Activated naive CD8-positive, alpha-beta T cell treated with anti-CD3 and anti-CD28 coated beads for 36 hours (primary cell): ENCODE measurements at places on chromosomes 7 and 10.

DNA sequence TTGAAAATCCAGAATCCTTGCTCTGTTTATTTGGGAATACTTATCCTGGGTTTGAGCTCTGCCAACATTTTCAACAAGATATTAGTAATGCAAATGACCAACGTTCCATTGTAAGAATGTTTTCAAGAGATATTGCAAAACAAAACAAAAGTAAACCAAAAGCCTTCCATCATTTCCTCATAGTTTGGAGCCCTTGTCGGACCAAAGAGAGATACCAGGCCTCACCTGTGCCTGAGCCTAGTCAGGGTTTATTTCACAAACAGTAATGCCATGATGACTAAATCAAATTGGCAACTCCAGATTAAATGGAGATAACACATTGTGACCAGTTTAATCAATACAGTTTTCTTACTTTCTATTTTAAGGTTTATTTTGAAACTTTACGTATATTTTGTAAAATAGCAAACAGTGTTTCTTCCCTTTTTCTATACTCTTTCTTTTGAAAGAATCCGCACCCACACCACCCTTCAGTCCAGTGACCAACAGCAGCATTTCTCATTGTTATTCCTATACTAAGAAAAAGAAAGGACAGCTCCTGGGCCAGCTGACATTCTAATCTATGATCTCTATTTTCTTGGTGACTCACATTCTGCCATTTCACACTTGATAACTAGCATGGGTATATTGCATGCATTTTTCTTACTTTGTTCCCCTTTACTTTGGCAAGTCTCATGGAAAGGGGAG, 168.5 kb upstream of the MEOX2 start:
- DNase-seq = no peak

DNA sequence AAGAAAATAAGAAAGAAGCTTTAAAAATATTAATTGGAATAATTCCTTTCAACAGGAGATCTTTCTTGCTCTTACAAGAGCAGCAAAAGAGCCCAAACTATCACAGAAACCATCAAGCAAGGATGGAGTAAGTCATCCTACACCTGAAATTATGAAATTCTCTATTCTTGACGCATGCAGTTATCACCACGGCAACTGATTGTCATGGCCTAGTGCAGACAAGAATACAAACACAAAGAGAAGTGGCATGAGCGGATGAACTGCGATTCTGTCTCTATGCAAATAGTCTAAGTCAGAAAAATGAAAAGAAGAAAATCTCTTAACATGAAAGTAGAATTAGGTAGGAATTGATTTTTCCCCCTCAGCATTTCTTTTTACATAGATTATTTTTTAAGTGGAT, 54.8 kb upstream of the SLC35B4 start:
- no peak for DNase-seq

GRCh38 chr10:110636932-110637557, 7.1 kb upstream of the RBM20 start:
- no peak for DNase-seq

DNA sequence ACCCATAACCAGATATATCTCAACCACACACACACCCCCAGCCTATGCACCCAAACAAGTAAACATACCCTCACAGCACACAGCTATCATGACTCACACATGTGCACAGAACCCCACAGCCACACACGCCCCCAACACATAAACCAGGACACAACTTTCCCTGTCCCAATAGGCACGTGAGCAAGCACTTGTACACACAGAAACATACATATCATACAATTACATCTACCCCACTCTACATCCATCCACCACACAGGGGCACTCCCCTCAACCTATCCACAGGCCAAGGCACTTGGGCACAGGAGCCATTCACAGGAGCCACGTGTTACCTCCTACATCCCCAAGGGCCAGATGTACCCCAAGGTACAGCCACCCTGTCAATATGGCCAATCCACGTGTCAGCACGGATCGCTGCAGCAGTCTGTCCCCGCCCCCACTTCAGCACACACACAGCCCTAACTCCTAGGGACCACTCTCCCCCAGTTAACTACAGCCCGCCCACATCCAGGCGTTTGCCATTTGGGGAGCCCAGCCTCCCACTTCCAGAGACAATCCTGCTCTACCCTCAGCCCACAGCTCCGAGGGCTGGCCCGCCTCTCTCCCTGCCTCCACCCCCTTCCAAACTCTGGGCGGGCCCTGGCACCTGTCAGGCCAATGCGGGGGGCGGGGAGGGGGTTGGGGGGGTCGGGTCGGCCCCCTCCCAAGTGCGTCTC, 163.5 kb downstream of the SH3PXD2A start:
- DNase-seq = no peak

DNA sequence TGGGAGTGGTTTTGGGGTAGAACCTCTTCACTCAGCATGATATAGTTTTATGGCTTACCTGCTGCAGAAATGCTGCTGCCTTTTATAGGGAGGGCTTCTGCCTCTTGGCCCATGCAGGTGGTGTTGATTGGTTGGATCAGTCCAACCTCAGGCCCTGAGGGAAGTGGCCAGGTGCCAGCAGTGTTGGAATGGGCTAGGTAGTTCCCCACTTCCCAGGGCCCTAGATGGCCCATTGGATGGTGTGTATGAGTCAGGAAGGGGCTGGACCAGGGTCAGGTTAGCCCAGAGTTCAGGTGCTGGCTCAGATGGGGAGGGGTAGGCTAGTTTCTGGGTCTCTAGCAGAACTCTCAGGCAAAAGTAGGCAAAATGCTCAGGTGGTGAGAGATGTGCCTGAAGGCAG, 455.5 kb downstream of the CCSER2 start:
- no peak for DNase-seq

DNA sequence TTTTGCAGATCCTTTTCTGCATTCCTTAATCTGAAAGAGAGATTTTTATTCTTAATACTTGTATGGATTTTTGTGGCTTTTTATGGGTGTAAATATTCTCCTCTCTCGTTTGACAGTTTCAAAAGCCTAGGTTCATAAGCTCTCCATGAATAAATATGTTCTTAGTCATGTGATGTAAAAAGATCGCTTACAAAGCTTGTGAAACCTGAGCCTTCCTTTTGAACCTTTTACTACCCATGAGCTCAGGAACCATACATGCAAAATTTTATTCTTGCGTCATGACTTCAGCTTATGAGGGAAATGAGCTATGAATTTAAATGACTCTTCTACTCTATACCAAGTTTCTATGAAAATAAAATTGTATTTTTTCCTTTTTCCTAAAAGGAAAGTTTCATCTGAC, 98.7 kb downstream of the POLL start:
- no peak for DNase-seq

GRCh38 chr10:34237898-34238455, 577.1 kb downstream of the PARD3 start:
- DNase-seq = no peak

- DNase-seq = no peak
Observed at GRCh38 chr10:78954689-78955088, 114.1 kb upstream of the ZMIZ1 start.

DNA sequence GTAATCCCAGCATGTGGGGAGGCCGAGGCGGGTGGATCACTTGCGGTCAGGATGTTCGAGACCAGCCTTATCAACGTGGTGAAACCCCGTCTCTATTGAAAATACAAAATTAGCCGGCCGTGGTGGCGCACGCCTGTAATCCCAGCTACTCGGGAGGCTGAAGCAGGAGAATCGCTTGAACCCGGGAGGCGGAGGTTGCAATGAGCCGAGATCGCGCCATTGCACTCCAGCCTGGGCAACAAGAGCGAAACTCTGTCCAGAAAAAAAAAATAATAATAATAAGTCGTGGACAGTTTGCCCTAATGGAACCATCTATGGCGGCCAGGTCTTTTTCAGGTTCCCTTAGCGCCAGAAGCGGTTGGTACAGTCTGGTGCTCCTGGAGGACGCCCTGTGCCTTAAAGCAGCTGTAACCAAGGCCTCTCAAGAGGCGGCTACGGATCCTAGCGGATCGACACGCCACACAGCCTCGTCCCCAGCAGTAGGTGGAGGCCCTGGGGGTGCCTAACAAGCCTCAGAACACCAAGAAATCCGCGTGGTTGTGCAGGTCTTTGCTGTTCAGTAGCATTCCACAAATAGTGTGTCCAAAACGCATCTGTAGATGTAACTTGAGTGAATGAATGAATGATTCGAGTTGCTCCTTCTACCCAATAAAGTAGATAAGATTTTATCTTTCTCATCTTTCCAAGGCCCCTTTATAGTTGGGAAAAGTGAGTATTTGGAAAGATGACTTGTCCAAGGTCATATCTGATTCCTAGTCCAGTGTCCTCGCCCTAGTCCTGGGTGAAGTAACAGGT, 982 bp downstream of the PGAM1 start:
- no peak for DNase-seq

DNA sequence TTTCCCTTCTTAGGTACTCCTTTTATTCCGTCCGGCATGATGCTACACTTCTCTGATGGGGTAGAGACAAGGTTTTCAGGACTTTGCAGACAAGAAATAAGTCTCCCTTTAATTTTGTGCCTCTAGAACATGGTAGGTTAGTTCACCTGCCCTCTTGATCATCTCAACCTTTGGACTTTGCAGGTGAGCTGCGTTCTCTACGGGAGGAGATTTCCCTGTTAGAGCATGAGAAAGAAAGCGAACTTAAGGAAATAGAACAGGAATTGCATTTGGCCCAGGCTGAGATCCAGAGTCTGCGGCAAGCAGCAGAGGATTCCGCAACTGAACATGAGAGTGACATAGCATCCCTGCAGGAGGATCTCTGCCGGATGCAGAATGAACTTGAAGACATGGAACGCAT, 9.2 kb downstream of the CCDC136 start:
- no peak for DNase-seq

- no peak for DNase-seq
Observed at GRCh38 chr10:70505908-70506307, 27.3 kb downstream of the PALD1 start.

- no peak for DNase-seq
Observed at GRCh38 chr7:41268878-41269277, 434.0 kb downstream of the INHBA start.

GRCh38 chr7:101729241-101729883, 88.1 kb upstream of the CUX1 start:
- no peak for DNase-seq

DNA sequence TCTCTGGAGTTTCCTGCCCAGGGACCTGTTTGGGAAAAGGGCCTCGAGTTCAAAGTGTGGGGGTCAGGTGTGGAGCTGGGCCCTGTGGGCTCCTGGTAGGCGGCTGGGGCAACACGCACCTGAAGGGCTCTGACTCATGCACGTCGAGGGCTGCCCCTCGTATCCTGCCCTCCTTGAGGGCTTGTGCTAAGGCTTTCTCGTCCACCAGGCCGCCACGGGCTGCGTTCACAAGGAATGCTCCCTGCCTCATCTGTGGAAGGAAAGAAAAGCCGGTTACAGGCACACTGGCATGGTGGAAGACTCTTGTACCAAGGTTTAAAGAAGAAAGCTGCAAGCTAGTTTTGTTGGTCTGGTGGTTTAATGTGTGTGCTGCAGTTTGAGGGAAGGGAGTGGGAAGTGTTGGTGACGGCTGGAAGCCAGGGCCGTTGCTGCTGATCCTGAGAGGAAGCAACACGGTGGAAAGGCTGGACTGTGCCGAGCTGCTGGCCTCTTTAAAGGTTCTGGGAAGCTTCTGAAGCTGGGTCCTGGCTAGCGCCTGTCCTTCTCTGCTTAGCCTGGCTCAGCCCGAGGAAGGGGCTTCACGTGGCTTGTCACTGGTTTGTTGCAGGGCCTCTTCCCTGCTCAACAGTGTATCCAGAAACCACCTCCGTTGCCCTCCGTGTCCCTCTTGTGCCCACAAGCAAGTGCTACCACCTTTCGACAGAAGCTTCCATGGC, 52.0 kb downstream of the ZRANB1 start:
- DNase-seq = no peak

- DNase-seq = peak; percentile 89
Observed at GRCh38 chr10:109922976-109923921, at the start of gene XPNPEP1. Gene XPNPEP1, minus strand, starts transcription at chr10:109923511. Its CDS starts 78 bp downstream, at chr10:109923433.

- no peak for DNase-seq
Observed at GRCh38 chr7:139430443-139430842, 53.0 kb downstream of the KLRG2 start.

- DNase-seq = no peak
Observed at GRCh38 chr7:67912437-67912836, 915.8 kb downstream of the TYW1 start.

- no peak for DNase-seq
Observed at GRCh38 chr7:85055196-85055595, 131.7 kb downstream of the SEMA3D start.

DNA sequence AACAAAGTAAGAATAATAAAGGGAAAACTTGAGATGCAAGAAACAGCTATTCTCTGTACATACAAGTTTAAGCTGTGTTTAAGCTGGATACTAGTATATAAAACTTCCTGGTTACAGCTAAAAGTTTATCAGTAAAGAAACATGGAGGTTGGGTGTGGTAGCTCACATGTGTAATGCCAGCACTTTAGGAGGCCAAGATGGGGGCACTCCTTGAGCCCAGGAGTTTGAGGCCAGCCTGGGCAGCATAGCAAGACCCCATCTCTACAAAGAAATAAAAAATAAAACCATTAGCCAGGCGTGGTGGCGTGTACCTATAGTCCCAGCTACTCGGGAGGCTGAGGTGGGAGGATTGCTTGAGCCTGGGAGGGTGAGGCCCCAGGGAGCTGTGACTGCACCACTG, 3.2 kb downstream of the RSU1 start:
- no peak for DNase-seq

DNA sequence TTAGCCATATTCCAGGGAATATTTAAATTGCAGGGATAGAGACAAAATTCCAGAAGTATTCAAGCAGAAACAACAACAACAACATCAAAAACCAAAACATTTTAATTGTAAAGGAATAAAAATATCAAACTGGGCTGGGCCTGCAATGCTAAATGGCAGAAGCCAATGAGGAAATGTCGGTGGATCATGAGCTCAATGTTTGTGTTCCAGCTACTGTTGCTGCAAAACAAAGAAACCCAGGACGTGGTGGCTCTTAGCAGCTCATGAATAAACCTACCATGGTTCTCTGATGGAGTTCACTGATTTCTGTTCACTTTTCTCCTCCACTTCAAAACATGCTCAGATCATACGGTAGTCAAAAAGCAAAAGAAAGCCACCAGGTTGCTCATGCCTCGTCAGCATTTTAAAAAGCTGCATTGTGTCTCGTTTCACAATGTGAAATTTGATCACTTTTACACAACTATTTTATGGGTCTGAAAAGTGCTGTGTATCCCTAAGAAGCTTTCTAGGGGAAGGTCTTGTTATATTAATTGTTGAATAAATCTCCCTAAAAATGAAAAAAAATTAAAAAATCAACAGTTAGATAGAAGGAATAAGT, 54.0 kb downstream of the ASNS start:
- DNase-seq = no peak

DNA sequence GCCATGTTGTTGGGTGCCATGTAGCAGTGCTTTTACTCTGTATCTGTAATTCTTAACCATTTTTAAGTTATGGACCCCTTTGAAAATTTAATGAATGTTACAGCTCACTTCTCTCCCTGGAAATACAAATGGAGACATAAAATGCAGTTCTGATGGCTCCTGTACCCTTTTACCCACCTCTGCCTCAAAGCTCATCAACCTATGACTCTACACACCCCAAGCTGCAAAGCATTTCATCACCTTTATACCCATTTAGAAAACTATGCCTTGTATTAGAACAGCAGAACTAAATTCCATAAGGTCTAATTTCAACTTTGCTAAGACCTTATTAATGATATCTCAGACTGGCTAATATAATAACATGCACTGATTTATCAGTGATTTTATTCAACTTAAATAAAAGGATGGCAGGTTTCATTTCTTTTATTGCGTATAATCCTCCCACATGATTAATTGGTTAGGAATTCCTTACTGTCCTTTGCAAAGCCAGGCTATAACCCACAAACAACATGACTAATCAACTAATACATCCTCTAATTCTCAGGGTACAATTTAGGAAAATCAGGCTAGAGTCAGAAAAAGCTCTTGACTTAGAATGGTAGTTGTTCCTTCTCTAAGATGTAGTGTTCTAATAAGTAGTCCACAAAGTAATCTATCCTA, 68.1 kb downstream of the CPEB3 start:
- DNase-seq = no peak
